Activated naive CD4-positive, alpha-beta T cell treated with Interleukin-2 at 50 U/mL for 16 hours (primary cell): ENCODE measurements at places on chromosomes 3 and 15.

DNA sequence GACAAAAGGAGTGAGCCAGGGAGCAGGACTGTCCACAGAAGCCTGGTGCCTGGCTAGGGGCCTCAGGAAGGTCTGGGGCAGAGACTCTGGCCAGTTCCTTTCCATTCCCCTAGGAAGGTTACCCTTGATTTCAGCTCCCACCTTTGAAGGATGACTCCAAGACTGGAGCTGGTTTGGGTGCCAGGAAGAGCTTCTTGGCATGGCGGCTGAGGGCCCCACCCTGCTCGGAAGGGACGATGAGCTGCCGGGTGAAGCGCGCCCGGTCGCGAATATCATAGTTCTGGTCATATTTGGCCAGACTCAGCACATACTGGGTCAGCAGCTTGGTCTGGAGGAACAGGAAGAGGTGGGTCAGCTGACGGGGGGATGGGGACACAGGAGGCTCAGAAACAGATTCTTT, 19.4 kb upstream of the CPEB1 start:
- DNase-seq = no peak

DNA sequence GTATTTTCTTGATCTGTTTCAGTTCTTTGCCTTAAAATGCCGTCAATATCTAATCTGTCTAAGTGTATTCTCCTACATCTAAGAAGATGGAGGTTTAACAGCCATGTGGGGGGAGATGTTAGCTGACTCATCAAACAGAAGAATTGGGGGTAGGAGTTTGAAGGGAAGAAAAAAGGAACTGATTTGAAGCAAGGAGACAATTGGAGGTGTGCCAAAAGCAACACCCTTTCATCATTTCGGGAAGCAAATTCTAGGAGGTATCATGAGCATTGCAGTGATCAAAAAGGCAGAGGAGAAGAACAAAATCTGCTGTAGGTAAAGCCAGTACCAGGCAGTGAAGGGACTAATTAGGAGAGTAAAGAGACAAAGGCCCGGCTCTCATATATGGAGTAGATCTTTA, 337.3 kb upstream of the TBC1D5 start:
- DNase-seq = no peak

DNA sequence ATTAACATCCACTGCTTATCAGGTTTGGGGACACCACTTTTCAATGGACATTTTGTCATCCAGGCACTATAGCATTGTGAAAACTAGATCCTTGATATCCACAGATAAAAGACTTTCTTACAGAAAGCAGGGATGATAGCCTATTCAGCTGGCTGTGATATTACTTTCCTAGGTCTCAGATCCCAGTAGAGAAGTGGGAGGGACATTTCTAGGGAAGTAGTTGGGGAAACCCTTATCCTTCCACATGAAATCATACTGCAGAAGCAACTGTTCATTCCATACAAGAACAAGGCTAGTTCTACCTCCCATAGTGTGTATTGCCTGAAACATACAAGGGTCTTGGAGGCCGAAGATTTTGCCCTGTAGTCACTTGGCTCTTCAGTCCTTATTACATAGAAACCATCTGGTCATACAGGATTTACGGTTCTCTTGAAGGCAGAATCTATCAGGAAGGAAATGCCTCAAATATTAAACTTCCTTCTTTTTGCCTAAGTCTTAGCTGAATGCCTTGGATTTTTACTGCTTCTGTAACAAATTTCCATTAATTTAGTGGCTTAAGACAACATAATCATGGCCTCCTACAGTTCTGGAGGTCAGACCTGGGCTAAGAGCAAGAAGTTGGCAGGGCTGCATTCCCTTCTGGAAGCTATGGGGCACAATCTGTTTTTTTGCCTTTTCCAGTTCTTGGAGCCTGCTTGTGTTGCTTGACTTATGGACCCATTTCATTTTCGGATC, 119.4 kb downstream of the ECT2 start:
- DNase-seq = no peak

GRCh38 chr3:112874725-112875124, 28.1 kb upstream of the CD200R1L start:
- no peak for DNase-seq

DNA sequence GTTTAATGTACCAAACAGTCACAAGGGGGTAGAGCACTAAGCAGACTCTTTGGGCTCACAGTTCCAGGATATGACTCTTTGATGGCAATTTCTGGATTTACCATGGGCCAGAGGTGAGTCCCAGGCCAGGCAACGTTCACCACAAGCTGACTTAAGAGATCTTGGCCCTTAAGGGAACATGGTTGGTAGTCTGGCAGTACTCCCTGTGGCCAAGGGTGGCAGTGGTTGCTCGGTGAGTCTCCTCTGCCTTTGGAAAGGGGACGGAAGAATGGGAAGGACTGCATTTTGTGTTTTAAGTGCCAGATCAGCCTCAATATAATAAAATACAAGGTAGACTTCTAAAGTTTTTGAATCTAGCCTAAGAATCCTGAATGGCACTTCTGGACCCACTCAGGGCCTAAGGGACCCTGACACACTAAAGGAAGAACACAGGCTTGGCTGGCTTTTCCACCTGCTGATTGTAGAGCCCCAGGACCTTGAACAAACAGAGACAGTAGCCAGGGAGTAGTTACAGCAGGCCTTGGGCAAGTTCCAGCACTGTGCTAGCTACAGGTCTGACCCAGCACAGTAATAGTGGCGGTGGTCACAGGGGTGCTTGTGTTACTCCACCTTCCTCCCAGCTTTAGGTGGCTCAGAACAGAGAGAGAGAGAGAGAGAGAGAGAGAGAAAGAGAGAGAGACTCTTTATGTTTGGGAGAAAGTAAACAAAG, 730.7 kb upstream of the ALCAM start:
- DNase-seq = no peak

- DNase-seq = peak; percentile 28
Observed at GRCh38 chr3:71397046-71397445, 186.5 kb downstream of the FOXP1 start.
